ENCODE measurements at places on chromosomes 5 and 9.

DNA sequence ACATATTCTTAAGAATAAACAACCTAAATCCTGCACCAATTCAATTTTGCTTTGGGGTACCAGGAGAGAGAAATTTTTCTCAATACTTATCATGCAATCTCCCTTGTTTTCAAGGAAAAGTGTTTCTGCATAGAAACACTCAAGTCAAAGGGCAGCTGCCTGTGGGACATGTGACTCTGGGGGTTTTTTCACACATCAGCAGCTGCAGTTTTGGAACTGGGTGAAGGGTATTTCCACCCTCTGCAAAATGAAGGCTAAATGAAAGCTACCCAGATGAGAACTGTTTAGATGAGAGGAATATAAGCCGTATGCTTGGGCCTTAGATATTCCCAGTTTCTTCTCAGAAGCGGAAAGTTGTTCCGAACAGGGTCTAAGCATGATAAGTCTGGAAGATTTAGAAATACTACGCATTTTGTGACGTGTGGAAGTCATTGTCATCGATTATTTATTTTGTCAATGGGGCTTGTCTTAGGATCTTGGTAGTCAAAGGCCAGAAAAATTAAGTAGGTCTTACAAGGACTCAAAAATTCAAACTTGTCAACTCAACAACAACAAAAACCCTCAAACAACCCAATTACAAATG is 64.3 kb upstream of the BOD1 start:
- DNase-seq: no peak

DNA sequence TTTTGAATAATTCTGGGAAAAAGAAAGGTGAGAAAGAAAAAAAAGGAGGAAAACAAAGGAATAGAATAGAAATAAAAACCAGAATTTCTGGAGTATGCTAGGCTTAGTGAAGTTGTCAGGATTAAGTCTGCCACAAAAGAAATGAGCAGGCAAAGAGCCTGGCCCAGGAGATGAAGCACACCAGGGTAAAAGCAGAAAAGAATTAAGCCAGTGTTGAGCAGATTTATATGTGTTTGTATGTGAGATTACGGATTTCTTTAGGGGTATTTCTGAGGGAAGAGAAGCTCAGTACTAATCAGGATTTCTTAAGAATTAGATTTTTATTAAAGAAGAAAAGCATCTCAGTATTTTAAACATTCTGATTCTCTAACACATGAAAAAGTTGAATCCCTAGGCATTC is 74.5 kb downstream of the MRPS27 start:
- DNase-seq: no peak

DNA sequence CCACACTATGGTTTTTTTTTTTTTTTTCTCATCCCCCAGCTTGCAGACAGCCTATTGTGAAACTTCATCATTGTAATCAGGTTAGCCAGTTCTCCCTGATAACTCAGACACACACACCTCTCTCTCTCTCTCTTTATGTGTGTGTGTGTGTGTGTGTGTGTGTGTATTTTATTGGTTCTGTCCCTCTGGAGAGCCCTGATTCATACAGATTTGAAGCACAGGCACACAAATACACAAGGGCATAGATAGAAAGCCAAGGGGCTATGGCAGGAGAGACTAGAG is 20.6 kb upstream of the VCAN start:
- no peak for DNase-seq

DNA sequence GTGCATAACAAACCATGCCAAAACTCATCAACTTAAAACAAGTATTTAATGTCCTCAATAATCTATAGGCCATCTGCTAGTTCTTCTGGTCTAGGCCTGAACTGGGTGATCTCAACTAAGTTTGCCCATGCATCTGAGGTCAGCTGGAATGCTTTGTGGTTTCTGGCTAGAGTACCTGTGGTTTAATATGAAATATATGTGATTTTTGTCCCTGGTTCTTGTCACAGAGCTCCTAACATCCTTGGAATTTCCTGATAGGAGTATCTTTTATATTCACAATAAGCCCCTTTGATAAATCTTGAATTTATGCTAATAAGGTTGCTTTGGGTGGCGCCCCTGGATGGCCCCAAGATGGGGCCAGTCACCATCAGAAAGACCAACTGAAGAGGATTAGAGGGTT is 535.9 kb downstream of the DNAH5 start:
- no peak for DNase-seq

GRCh38 chr9:130689937-130690700 is 3.5 kb upstream of the EXOSC2 start:
- peak; percentile 67 for DNase-seq

- no peak for DNase-seq
Observed at GRCh38 chr9:28056466-28056865, 483.2 kb upstream of the C9orf72 start.

- DNase-seq: peak; percentile 86
Observed at GRCh38 chr9:137070201-137070905, at the start of gene SAPCD2. TSS of gene SAPCD2 (minus strand) at chr9:137070557. CDS start at chr9:137070460, 97 bp downstream.

Measured in SK-MEL-5 (cell line).